ENCODE measurements at places on chromosomes 16 and 17.

DNA sequence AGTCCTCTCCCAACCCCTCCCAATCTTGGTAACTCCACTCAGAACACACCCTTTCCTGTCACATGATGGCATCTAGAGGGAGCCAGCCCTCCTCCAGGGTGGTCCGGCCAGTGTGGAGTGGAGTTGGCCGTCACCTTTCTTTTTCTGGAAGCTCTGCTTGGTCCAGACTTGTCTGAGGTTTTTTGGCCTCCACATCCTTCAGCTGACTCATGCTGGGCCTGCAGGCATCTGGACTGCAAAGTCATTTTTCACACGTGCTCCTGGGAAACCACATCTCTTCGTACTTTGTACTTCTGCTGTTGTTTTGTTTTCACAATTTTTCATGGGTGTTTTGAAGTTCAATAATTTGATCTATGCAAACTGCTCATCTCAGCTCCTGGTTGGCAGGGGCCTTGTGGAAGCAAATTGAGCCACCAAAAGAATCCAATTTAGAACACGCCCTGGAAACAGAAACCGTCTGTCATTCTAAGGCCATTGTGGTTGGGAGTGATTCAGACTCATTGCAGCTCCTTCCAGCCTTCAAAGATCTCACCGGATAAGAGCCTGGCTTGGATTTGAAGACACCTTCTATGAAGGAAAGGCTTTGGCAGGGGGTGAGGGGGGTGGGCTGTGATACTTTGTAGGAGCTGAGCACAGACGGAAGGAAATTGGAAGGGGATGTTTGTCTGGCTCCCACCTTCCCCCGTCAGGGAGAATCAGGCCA is 42.4 kb upstream of the NF1 start:
- DNase-seq: no peak

GRCh38 chr16:10511829-10512228 is 68.6 kb downstream of the EMP2 start:
- no peak for DNase-seq

GRCh38 chr17:4994081-4994595 is 3.2 kb downstream of the INCA1 start:
- no peak for DNase-seq

DNA sequence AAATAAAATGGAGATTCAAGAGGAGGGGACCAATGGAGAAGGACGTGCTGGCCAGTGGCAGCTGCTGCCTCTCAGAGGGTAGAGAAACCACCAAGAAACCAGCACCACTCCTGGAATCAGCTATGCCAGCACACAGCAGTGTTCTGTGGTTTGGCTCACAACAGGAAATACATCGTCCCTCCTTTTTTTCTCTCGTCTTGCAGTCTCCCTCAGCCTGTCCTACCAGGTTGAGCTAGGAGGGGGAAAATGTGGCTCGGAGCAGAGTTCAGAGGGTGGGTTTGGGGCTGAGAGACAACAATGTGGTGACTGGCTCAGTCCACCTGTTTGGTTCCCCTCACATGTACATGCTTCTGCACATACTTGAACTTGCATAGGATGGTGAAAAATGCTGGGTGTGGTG is 19.9 kb upstream of the SLC16A5 start:
- DNase-seq: no peak

DNA sequence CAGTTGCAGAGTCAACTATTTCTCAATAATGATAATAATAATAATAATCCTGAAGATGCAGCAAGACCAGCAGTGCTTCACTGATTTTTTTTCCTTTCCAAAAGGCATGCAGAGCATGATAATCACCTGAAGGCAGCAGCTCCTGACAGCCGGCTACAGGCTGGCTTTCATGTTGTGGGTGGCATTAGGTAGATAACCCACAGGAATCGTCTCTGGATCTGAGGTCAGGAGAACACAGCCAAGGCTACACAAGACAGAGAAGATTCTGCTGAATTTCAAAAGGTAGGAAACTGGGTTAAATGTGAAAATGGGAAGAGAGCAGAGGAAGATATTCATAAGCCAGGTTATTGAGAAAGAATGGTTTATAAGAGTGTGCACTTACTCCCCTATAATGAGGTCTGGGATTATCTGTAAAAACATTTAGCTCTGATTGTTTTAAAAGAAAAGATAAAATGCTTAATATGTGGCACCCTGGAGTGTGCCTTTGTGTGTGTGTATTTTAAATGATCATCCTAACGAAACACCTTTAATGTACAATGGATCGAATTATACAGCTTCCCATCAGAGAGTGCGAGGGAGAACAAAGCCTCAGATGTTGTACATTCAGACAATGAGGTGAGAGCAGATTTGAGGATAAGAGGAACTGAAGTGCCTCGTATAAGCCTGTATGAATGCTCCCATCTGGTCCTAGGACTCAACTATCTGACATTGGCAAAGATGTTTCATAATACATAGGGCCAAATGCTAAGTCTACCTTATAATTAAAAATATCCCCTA is 273.1 kb downstream of the PHKB start:
- DNase-seq: no peak

DNA sequence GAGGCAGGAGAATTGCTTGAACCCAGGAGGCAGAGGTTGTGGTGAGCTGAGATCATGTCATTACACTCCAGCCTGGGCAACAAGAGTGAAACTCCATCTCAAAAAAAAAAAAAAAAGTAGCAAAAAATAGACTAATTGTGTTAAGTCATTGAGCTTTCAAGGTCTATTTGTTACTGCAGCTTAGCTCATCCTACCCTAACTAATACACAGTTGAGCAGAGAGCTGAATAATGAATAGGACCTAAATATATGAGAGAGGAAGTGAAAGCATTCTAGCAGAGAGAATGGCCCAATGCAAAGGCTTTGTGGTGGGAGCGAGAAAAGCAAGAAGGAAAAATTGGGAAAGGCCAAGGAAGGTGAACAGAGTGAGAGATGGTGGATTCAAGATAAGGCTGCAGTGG is 128.3 kb downstream of the AXIN2 start:
- no peak for DNase-seq

GRCh38 chr16:19135896-19136438 is 22.2 kb downstream of the ITPRIPL2 start:
- no peak for DNase-seq

DNA sequence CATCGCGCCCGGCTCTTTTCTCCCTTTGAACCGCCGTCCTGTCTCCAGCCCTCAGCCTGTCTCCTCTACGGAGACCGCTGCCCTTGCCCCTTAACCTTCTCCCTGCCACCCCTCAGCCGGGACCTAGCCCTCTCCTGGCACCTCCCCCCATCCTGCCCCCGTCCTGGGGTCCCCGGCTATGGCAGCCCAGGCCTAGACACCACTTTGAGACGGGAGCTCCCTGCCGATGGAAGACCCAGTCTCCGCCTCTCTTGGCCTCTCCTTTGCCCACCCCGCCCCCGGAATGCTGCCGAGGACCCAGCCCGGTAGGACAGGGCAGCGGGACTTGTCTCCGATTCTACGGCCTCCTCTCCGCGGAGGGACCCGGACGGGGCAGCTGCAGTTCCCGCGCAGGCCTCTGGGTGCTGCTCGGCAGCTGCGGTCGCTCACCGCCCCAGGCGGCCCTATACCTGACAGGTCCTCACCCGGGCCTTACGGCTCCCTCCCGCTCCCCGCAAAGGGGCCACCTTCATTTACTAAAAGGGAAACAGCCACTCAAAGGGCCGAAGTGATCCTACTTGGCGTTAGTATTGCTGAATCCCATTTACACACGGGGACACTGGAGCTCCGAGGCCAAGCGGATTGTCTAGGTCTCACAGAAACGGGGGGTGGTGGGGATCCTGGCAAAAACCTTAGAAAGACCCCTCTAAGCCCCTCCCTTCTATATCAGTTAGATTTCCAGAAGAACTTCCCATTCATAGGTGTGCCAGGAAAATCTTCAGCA is 32.6 kb upstream of the TAC4 start:
- DNase-seq: peak; percentile 25

GRCh38 chr17:10278218-10278617 is 79.8 kb upstream of the GAS7 start:
- DNase-seq: no peak

DNA sequence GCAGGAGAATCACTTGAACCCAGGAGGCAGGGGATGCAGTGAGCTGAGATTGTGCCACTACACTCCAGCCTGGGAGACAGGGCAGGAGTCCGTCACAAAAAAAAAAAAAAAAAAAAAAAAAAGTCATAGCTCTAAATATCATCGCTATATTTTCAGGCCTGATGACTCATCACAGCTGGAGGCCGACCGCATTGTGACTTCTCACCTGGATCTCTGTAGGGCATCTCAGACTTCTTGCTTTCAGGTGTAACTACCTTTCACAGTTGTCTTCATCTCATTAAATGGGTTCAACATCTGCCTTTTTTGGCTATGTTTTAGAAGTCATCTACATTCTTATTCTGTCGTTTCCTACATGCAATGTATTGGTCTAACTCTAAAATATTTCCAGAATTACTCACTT is 353.1 kb upstream of the MON1B start:
- no peak for DNase-seq

- DNase-seq: no peak
These were observed 25.9 kb downstream of the NKD1 start for GRCh38 chr16:50573947-50574744.

GRCh38 chr17:55321427-55322060 is 56.8 kb downstream of the HLF start:
- no peak for DNase-seq

DNA sequence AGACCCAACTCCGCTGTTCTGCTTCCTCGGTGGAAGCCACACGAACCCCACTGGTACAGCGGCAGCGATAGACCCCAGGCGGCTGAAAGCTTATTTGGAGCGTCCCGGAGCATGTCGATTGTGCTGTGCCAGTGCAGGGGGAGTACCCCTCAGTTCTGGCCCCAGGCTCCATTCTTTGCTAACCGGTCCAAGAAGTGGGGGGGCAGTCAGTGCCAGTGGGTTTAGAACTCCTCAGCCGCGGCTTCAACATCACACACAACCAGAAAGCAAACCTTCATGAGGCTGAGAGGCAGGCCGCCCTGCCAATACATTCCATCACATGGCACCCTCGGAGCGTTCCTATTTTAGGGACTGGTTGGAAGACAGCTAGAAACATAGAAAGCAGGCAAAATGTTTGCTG is 1.7 kb upstream of the MNT start:
- DNase-seq: no peak

DNA sequence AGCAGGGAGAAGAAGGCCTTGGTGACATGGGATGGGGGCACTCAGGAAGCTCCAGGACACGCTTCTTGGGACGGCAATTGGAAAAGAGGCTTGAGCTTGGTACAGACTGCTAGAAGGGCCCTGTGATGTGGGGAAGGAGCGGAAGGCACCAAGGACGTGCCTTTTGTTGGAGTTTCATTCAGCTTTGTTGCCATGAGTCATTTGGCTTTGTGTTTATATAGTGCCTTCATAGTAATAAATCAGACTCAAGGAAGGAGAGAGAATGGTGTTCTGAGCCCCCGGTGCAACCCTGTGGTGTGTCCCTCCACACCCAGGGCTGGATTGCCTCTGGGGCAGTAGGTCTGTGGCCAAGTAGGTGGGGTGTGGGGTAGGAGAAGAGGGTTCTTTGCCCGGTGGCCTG is 7.4 kb upstream of the TBX4 start:
- no peak for DNase-seq

- no peak for DNase-seq
These were observed 18.6 kb downstream of the RNF43 start for GRCh38 chr17:58398574-58399266.

DNA sequence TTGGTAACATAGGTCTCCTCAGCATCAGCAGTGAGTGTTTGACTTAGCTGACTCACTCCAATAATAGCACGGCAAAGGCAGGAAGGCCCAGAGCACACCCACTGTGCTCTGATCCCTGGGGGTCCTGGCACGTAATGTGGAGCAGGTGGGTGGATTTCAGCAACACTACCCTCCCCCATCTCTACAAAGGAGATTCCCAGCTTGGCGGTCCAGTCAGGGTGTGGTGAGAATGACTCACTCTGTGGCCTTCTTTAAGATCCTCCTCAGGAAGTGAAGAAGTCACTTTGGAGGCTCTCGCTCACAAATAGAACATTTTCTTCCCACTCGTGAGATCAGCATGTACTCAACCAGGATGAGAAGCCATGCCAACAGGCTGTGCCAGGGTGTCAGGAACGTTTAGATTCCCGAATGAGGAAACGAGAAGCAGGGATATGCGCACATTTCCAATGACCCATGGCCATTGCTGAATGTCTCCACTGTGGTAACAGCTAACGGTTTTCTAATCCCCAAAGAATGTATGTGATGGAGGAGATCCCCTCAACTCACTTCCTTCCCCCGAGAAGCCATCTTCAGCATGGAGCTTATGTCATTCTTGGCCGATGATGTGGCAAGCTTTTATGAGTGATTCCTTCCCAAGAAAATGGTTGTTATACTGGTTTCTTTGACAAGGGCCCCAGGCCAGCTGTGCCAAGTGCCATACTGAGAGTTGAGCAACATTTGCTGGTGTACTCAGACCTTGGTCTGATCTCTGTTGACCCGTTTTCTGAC is 365.2 kb downstream of the C16orf95 start:
- DNase-seq: no peak

- no peak for DNase-seq
These were observed 6.4 kb downstream of the ZFPM1 start for GRCh38 chr16:88459366-88460073.

DNA sequence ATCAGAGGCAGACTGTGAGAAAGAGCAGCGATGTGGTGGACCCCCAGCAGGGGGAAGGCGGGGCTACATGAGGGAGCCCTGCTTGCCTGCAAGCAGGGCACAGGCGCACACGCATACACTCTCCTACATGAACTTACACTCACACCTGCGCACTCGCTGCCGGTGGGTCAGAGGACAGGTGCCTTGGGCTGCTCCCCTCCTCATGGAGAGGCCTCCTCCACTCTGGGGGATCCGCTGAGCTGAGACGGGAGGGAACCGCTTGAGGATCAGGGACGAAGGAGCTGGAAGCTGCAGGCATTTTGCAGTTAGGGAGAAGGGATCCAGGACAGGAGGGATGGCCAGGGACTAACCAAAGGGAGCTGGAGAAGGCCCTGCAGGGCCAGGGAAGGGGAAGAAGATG is 14.2 kb downstream of the OSBPL7 start:
- no peak for DNase-seq

DNA sequence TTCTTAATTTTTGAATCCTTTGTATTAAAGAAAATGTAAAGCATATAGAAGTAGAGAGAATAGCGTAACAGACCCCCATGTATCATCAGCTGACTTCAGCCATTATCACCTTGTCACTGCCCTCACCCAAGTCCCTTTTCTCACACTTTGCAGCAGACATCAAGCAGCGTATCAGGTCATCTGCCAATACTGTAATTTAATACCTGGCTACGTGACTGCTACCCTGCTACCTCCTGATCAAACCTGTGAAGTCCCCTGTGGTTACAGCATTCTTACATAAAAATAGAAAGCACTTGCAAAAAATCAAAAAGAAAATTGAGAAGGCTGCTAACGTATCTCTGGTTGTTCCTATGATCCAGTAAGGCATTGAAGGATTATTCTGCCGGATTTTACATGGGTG is 96.4 kb downstream of the PLCG2 start:
- DNase-seq: no peak

- no peak for DNase-seq
These were observed 3.9 kb upstream of the KRT28 start for GRCh38 chr17:40803617-40804082.

GRCh38 chr17:21212826-21213637 is 929 bp downstream of the TMEM11 start:
- DNase-seq: no peak

All from caudate nucleus (tissue), 63 donors.